Hematopoietic multipotent progenitor cell treated with erythropoietin and hydrocortisone succinate and interleukin-3 and kit ligand, for 6 days (in vitro differentiated cells): ENCODE measurements at places on chromosomes 5 and 9.

GRCh38 chr5:127665641-127666040, 16.8 kb downstream of the CTXN3 start:
- no peak for DNase-seq

DNA sequence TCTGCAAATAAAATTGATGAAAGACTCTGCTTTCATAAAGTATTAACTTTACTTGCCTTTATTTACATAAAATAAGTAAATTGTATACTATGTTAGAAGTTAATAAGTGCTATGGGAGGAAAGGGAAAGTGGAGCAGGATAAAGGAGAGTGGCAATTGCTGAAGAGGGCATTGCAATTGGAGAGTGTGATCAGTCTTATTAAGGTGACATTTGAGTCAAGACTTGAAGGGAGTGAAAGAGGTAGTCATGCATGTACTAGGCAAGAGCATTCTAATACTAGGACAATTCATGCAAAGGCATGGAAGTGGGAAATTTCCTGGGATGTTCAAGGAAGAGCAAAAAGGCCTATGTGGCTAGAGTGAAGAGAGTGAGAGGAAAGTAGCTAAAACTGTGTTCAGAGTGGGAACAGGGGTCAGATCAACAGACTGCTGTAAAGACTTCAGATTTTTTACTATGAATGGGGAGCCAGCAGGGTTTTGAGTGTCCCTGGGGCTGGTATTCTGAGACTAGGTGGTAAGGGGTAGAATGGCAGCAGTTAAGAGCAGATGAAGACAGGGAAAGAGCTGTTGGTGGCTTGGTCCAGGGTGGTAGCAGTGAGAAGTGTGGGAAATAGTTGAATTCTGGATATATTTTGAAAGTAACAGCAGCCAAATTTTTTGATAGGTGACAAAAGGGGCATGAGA, 182.3 kb upstream of the RIOK2 start:
- no peak for DNase-seq

- DNase-seq, result no peak
These were observed 39.3 kb upstream of the ADRA1B start for GRCh38 chr5:159877016-159877415.

- no peak for DNase-seq
These were observed 52.1 kb downstream of the ABCA1 start for GRCh38 chr9:104875897-104876296.

GRCh38 chr5:139955053-139955605, 88.0 kb downstream of the NRG2 start:
- no peak for DNase-seq

GRCh38 chr9:132157347-132158116, 4.3 kb upstream of the NTNG2 start:
- no peak for DNase-seq

DNA sequence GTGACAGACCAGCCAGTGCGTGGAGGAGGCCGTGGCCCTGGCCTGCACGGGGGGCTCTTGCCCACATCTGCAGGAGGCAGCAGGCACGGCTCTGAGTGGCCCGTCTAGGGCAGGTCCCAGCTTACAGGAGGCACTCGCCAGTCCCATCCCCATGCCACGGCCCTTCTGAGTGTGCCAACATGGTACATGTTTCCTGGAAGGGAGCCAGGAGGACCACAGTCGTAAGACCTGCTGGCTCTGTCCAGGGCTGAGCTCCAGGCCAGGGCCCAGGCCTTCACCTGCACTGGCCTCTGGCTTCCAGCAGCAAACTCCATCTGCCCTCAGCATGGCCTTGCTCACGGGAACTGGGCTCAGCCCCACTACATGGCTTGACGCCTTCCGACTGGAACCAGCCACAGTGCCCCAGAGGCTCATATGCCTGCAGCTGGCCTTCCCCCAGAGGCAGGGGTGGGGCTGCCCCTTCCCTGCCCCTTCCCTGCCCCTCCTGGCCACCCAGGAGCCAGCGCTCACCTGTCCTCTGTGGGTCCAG, 3.8 kb downstream of the NKD2 start:
- DNase-seq, result no peak

DNA sequence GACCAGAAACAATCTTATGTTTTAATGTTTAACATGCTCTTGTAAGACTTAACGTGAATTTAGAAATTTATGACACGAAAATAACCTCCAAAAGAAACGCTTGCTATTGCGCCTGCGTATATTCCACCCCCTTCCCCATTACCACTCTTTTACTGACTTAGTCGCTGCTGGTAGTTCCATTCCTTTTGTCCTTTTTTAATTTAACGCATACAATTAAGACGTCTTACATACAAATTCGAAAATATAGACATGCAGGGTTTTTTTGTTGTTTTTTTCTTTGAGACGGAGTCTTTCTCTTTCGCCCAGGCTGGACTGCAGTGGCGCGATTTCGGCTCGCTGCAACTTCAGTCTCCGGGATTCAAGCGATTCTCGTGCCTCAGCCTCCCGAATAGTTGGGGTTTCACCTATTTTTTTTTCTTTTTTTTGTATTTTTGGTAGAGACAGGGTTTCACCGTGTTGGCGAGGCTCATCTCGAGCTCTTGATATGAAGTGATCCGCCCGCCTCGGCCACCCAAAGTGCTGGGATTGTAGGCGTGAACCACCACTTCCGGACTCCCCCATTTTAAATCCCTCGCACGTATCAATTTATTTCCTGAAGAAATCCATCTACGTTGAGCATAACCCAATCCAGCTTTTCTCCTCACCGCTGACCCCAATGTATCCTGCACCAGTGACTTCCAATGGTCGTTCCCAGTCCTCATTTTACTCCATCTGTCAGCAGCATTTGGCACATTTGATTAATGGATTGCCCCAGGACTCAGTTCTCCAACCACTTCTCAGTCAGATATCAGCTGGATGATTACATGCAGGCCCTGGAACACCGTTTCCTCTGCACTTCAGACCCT, 684 bp upstream of the MED7 start:
- peak; percentile 66 for DNase-seq

GRCh38 chr9:115341426-115341825, 223.5 kb upstream of the TNC start:
- DNase-seq, result no peak

DNA sequence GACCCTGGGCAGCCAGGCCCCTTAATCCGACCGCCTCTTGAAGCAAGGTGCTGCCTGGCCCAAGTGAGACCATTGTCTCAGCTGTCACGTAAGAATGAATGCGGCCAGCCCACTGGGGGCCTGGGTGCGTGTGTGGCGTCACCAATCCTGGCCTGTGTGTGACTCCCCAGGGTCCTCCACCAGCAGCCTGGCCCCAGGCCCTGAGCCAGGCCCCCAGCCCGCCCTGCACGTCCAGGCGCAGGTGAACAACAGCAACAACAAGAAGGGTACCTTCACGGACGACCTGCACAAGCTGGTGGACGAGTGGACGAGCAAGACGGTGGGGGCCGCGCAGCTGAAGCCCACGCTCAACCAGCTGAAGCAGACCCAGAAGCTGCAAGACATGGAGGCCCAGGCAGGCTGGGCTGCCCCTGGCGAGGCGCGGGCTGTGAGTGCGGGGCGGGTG, 124.2 kb downstream of the WNK2 start:
- no peak for DNase-seq

- DNase-seq, result no peak
These were observed 606.2 kb downstream of the PDE4D start for GRCh38 chr5:59287361-59287760.

DNA sequence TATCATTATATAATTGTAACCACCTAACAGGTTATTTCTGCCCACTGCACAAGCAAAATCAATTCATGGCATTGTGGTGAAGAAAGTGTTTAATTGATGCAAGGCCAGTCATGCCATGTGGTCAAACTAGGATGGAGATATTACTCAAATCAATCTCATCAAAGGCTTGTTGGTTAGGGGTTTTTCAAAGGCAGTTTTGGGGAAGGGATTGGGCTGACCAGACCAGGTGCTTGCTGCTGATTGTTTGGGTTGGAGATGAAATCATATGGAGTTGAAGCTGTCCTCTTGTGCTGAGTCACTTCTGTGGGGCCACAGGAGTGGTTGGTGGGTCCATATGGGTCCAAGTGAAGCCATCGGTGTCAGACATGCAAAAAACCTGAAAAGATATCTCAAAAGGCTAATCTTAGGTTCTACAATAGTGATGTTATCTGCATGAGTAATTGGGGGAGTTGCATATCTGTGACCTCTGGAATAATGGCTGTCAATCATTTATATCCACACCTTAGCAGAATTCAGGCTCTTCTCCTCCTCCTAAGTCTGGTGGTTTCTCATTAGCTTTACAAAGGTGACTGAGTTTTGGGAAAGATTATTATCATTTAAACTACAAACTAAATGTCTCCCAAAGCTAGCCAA, 44.9 kb downstream of the HMGCS1 start:
- no peak for DNase-seq

GRCh38 chr5:102986074-102986473, 133.9 kb downstream of the GIN1 start:
- no peak for DNase-seq

DNA sequence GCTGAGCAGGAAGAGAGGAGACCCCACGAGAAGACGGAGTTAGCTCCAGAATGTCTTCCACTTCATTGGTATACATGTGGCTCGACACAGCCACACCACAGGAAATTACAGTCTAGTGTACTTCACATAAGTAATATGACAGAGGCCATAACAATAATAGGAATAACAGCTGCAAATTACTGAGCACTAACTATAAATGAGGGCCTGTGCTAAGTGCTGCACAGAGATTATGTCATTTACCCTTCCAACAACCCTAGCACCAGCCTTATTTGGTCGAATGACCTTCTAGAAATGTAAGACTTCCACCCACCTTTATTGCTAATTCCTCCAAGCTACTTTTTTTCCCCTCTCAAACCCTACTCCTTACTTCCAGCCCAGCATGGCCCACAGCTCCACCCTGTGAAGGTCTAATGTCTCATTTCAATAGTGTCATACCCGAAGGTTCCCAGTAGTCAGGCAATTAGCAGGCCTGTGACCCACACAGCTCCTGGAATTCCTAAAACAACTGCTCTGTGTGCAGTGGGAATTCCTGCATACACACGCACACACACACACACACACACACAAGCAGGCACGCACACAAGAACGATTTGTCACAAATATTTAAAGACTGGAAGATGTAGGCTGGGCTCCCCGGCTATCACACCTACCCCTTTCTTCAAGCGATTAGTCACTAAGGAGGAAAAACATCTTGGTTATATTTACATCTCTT, 134.5 kb downstream of the FRMD3 start:
- DNase-seq, result no peak

DNA sequence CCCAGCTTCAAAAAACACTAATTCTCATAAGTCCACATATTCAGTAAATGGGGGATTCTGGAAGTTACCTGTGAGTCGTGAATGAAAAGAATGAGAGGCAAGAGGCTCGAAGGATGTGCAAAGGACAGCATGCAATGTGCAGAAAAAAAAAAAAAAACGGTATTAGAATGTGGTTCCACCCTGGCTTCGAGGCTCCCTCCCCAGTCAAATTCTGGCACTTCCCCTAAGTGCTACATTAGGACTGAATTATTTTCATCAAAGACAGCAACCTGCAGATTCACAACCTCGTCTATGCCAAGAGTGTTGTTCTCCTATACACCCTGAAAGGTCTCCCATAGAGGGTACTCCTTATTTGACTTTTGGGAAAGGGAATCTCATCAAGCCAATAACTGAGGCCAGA, 16.5 kb downstream of the CAPSL start:
- DNase-seq, result no peak

DNA sequence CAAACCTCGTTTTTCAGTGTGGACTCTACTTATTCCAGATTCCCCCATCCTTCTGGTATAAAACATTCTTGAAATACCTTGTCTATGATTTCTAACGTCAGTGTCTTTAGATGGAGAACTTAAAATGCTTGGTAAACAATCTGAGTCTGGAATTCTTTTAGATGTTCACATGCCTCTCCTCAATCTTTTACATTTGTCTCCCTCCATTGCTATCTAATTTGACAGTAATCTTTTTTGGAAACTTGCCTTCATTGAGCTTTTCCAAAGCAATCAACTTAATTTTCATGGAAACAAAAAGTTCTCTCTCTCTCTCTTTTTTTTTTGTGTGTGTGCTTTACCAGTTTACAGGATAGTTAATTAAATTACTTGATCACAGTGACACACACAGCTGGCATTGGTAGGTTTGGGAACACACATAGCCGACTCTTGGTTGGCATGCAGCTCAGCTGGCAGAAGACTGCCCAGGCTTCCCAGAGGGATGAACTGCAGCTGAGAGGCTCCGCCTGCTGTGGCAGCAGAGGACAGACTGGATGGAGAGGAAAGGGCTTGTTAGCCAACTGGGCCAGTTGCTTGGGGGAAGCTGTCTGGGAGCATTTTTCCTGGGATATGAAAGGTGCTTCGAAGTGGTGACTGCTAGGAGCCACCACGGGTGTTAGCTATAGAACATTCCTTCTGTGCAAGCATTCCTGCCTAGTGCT, 271.3 kb downstream of the ZSWIM6 start:
- DNase-seq, result no peak

DNA sequence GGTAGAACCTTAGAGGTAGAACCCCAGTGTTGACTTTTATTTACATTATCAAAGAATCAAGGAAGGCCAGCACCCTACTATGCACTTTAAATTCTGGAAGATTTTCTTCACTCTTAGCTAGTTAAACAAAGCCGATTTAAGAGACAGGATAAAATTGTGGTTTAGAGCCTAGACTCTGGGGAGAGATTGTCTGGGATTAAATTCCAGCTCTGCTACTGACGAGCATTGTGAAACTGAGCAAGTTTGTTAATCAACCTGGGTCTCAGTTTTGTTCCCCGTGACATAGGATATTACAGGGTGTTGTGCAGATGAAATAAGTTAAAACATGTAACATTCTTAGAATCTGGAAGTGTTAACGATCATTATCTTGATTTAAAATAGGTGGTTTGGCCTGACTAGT, 83.5 kb downstream of the FEM1C start:
- no peak for DNase-seq

DNA sequence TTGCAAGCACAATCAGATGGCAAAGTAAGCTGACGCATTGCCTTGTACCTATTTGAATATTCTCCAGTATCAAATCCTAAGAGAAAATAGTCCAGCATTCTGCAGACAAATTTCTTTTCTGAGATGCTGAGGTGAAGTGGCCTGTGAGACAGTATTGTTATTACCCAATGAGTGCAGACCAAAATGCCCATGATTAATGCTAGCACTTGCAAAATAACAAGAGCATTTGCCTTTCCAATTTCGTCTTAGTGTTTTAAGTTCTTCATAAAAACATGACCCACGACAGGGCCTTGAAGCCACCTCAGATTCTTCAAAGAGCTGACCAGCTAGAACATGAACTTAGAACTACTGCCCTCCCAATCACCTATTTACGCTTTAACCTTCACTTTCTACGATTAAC, 2.6 kb upstream of the IQGAP2 start:
- no peak for DNase-seq

GRCh38 chr5:26700759-26701384, 337.5 kb downstream of the CDH9 start:
- peak; percentile 75 for DNase-seq

DNA sequence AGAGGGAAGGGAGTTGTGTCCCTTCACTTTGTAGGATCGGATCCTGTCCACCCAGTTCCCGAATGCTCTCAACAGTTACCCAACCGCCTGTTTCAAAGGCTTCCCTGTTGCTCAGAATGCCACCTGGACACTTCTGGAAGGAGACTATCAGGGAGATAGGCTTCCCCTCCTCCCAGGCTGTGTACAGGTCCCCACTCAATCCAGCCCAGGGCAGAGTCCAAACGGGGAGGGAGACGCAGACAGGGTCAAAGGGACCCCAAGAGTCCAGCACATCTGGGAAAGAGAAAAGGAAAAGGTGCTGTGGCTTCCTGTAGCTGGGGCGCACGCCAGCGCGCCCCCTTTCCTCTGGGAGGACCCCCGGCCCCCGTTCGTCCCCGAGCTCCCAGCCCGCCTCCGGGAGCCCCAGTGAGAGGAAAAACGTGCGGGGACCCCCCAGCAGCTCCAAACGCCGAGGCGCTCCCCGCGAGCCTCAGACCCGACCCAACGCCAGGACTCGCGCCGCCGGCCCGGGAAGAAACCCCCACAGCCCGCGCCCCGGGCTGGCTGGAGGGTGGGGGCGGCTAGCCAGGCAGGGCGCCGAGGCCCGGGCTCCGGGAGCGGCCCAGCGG, 640 bp downstream of the SURF4 start:
- DNase-seq, result peak; percentile 60
